Heart left ventricle (tissue), 16 donors: ENCODE measurements at places on chromosomes 12 and 14. TPM values are rescaled to one million over a fixed set of nuclear protein-coding genes. Genes with fewer than 3 reads are reported as not detected.

GRCh38 chr12:130970165-130970907, 16.6 kb downstream of the ADGRD1 start:
- no peak for DNase-seq

GRCh38 chr12:88365403-88365802, 214.9 kb downstream of the KITLG start:
- no peak for DNase-seq

Gene PLEKHD1
- polyA plus RNA-seq, result 0.04 TPM

- no peak for DNase-seq
These were observed 246.3 kb downstream of the PRKD1 start for GRCh38 chr14:29681316-29681715.

GRCh38 chr12:62694632-62695031, 228.0 kb downstream of the MON2 start:
- DNase-seq, result no peak

GRCh38 chr14:82153689-82154088, 620.0 kb upstream of the SEL1L start:
- no peak for DNase-seq
